Heart right ventricle (tissue), 16 donors: ENCODE measurements at places on chromosomes 2 and 18. TPM values are rescaled to one million over a fixed set of nuclear protein-coding genes. Genes with fewer than 3 reads are reported as not detected.
A peak's percentile ranks its signal among the peaks of the same experiment; 100 is the strongest.

- H3K36me3 ChIP-seq, result peaks cover 18% of the 10 kb centered on the region
- H3K27me3 ChIP-seq, result no peaks in the 10 kb centered on the region
- H3K27ac ChIP-seq, result no peak overlapping the region
- H3K4me3 ChIP-seq, result no peak overlapping the region
- DNase-seq, result no peak
Measured at GRCh38 chr2:191351921-191352320, 106.7 kb downstream of the MYO1B start.

DNA sequence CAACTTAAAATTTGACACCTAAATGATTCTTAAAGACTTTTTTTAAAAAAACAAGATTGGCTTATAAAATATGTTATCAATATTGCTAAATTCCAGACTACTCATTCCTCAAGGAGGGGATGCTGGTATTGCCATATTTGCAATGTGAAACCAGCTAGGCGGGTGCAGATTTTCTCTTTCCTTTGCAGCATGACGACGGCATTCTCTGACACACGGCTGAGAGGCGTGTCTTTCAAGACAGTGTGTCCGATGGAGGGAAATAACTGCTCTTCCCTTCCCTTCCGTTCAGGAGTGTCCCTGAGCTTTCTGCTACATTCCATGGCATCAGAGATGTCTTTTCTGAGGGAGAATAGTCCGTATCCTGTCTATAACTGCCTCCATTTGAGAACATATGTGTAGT, 38.2 kb upstream of the CNGA3 start:
- no peaks in the 10 kb centered on the region for H3K36me3 ChIP-seq
- H3K4me3 ChIP-seq, result no peak overlapping the region
- H3K4me1 ChIP-seq, result no peaks in the 10 kb centered on the region
- no peak overlapping the region for H3K27ac ChIP-seq
- peaks cover 18% of the 10 kb centered on the region for H3K27me3 ChIP-seq
- no peak for DNase-seq

DNA sequence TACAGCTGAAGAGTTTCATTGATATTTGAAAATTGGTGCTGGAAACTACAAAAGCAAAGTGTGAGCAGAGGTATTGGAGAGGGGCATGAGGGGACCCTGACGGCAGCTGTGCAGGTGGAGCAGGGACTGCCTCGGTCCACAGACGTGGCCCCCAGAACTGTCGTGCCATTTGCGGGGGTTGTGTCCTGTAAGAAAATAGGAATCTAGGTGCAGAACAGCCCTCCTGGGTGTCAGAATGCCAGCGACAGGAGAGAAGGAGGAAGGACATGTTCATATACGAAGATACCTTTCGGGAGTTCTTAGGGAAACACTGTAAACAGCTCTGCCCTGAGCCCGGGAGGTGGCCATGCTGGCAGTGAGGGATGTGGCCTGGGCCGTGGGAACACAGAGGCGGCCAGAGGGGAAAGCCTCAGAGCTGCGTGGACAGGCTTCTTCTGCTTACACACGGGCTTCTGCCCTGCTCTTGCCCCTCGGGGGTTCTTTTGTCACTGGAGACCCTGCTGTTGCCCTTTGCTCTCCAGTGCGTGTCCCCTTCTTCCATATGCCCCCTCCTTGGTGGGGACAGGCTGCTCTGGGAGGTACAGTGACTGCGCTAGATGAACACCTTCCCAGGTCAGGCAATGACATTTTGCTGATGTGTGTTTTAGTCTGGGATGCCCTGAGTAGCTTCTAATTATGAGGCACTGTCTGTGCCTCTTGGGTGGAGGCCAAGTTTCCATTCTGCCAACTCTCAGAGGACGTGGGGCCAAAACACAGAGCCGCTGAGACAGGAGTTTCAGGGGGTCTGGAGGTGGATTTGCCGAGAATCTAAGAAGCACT, 81.9 kb upstream of the TXNDC2 start:
- H3K4me3 ChIP-seq, result no peak overlapping the region
- peaks cover 11% of the 10 kb centered on the region for H3K36me3 ChIP-seq
- H3K27ac ChIP-seq, result peak overlapping the region; percentile 89
- peak; percentile 27 for DNase-seq
- peaks cover 21% of the 10 kb centered on the region for H3K4me1 ChIP-seq

GRCh38 chr2:111884592-111884964, 585 bp upstream of the ANAPC1 start:
- peak overlapping the region; percentile 100 for H3K4me3 ChIP-seq
- H3K27ac ChIP-seq, result peak overlapping the region; percentile 91
- peaks cover 17% of the 10 kb centered on the region for H3K4me1 ChIP-seq

DNA sequence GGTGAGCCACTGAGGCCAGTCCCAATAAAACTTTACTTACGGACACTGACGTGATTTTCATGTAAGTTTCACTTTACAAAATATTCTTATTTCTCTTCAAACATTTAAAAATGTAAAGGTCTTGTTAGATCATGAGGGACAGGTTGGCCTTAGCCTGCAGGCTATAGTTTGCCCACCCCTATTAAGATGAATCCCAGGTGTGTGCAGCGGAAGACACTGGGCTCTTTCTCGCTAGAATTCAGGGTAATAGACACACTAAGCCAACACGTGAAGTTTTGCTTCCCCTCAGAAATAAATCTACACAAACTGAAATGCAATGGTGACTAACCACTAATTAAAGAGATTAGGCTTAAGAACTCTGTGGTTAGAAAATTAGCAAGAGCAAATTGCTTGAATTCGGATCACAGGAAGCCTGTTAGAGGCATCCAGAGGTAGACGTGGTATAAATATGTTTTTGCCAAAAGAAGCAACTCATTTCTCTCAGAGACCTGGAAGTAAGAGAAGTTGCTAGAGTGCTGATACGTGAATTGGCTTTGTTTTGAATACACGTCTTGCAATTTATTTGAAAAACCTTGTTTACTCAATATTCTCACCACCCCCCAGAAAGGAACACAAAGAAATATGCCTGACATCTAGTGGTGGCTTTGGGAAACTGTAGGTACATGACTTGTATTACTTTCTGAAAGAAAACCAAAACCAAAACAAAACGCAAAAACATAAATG, 151.6 kb downstream of the DTNB start:
- no peak overlapping the region for H3K4me3 ChIP-seq
- H3K4me1 ChIP-seq, result peaks cover 8% of the 10 kb centered on the region
- no peak overlapping the region for H3K27ac ChIP-seq
- DNase-seq, result peak; percentile 46
- no peaks in the 10 kb centered on the region for H3K27me3 ChIP-seq

- no peaks in the 10 kb centered on the region for H3K4me1 ChIP-seq
- no peak for DNase-seq
- H3K4me3 ChIP-seq, result no peak overlapping the region
- H3K27ac ChIP-seq, result no peak overlapping the region
- no peaks in the 10 kb centered on the region for H3K27me3 ChIP-seq
- no peaks in the 10 kb centered on the region for H3K36me3 ChIP-seq
Measured at GRCh38 chr18:77560341-77560992, 310.8 kb downstream of the GALR1 start.

GRCh38 chr2:230216489-230216888, 3.3 kb downstream of the SP110 start:
- no peaks in the 10 kb centered on the region for H3K27me3 ChIP-seq
- no peak overlapping the region for H3K27ac ChIP-seq
- H3K4me1 ChIP-seq, result peaks cover 24% of the 10 kb centered on the region
- no peak overlapping the region for H3K4me3 ChIP-seq
- no peak for DNase-seq

- peak overlapping the region; percentile 32 for H3K4me3 ChIP-seq
- H3K27ac ChIP-seq, result no peak overlapping the region
- no peaks in the 10 kb centered on the region for H3K36me3 ChIP-seq
- peaks cover 93% of the 10 kb centered on the region for H3K27me3 ChIP-seq
- H3K4me1 ChIP-seq, result no peaks in the 10 kb centered on the region
Measured at GRCh38 chr18:78980777-78981380, 1.3 kb downstream of the SALL3 start.

- no peak overlapping the region for H3K27ac ChIP-seq
- H3K4me3 ChIP-seq, result no peak overlapping the region
- H3K4me1 ChIP-seq, result no peaks in the 10 kb centered on the region
- DNase-seq, result no peak
- H3K36me3 ChIP-seq, result no peaks in the 10 kb centered on the region
- H3K27me3 ChIP-seq, result no peaks in the 10 kb centered on the region
Measured at GRCh38 chr2:143736904-143737303, 607.7 kb downstream of the ARHGAP15 start.

DNA sequence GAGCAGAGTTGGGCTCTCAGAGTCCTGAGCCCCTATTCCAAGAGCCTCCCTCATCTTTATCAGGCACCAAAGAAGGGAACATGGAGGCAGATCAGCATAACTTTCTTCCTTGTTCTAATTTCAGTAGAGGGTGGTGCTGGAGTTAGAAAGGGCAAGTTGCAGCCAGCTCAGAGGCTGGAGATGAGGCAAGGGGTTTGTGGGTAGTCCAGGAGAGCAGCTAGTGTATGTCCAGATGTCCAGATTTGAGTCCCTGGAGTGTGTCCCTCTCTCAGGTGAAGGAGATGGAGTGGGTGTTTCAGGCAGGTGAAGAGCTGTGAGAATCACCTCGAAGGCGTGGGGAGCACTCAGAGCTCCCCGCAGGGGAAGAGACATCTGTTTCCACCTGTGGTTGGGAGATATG, 478 bp upstream of the PRKAG3 start:
- peak overlapping the region; percentile 79 for H3K27ac ChIP-seq
- peaks cover 65% of the 10 kb centered on the region for H3K27me3 ChIP-seq
- no peak for DNase-seq
- no peaks in the 10 kb centered on the region for H3K36me3 ChIP-seq
- H3K4me1 ChIP-seq, result peaks cover 18% of the 10 kb centered on the region

DNA sequence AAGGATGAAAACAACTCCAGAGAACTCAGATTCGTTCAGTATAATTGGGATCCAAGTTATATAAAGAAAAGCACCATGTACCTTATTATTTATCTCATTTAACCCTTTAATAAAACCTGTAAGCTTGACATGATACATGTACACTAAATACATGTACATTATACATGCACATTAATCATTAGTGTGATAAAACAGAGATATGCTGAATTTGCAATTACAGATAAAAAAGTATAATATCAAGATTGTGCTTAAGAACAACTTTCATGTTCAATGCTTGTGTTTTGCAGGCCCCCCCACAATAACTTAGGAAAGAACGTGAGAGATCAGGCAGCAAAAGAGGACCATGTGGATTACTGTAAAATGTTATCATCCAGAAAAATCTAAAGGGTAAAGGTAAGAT, 385.4 kb upstream of the GYPC start:
- H3K36me3 ChIP-seq, result no peaks in the 10 kb centered on the region
- H3K4me1 ChIP-seq, result no peaks in the 10 kb centered on the region
- no peak overlapping the region for H3K4me3 ChIP-seq
- H3K27me3 ChIP-seq, result no peaks in the 10 kb centered on the region

DNA sequence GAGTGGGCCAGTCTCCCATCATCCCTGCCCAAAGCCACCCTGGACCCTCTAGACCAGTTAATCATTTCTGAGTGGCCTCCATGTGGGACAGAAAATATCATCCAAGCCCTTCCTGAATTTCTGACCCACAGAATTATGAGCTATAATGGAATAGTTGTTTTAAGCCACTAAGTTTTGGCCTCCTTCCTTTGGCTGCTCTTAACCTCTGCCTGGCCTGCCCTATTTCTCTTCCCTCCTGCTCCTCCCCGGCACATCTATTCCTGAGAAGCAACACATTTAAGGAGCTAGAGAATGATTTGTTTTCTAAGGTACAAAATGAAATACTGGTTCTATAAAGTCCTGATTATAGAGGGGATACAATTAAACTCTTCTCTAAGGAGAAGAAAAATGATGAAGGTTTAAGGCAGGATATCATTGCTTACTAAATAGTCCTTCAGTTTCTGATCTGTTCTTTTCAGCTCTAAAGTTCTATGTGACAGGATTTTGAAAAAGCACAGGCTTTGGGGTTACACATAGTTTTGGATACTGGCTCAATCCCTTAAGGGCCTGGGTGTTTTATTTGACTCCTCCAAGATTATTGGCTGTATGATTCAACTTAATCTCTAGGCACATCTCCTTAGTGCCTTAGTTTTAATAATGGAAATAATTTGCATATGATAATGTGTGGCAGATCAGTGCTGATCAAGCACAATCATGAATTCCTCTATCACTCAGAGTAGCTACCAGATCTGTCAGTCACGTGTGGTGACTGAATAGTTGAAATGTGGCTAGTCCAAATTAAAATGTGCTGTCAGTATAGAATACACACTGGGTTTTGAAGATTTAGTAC, 240.3 kb downstream of the VAPA start:
- DNase-seq, result no peak
- H3K36me3 ChIP-seq, result no peaks in the 10 kb centered on the region
- no peak overlapping the region for H3K27ac ChIP-seq
- no peaks in the 10 kb centered on the region for H3K27me3 ChIP-seq
- H3K4me1 ChIP-seq, result no peaks in the 10 kb centered on the region
- H3K4me3 ChIP-seq, result no peak overlapping the region

- H3K4me3 ChIP-seq, result no peak overlapping the region
- peaks cover 27% of the 10 kb centered on the region for H3K4me1 ChIP-seq
- no peak overlapping the region for H3K27ac ChIP-seq
- no peaks in the 10 kb centered on the region for H3K36me3 ChIP-seq
- DNase-seq, result no peak
- H3K27me3 ChIP-seq, result no peaks in the 10 kb centered on the region
Measured at GRCh38 chr2:168536925-168537466, 80.9 kb downstream of the CERS6 start.

DNA sequence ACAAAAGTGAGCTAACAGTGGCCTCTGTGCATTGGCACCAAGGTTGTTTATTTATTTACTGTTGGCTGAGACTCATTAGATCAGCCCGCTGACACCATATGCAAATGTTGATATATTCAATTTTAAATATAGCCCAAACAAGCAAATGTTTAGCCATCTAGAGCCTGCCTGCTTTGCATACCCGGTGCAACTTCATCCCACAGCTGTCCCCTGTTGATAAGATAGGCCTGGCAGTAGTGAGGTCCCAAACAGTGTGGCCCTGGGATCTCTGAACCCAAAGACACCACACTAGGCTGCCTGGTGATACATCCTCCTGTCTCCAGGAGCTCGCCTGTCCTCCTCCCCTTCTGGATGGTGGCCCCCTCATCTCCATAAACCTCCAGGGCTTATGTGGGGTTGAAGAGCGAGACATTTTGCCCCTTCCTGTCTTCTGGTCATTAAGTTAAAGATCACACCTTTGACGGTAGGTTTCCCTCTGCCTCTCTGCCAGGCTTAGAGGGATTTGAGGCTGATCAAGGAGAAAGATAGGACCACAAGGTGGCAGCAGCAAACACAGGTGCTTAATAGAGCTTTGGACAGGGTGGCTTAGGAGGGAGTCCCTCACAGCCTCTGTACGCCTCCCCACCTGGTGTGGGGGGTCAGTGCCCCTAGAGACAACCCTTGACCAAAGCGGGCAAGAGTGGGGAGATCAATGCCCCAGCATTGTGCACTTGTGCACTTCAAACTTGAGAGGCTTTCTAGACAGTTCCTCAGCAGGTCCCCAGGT, 23.7 kb upstream of the MYO5B start:
- H3K4me1 ChIP-seq, result no peaks in the 10 kb centered on the region
- H3K36me3 ChIP-seq, result no peaks in the 10 kb centered on the region
- DNase-seq, result no peak
- no peak overlapping the region for H3K27ac ChIP-seq

HPCAL1 gene
- total RNA-seq, result 23.1 TPM

RAB27B gene
- total RNA-seq, result 0.23 TPM

CRYGD gene
- not detected for total RNA-seq

GKN2 gene
- not detected for total RNA-seq
